Activated CD4-positive, alpha-beta T cell treated with anti-CD3 and anti-CD28 coated beads, Interleukin-2, amount 50 U/mL, for 16 hours (primary cell): ENCODE measurements at places on chromosomes 11 and 22.

DNA sequence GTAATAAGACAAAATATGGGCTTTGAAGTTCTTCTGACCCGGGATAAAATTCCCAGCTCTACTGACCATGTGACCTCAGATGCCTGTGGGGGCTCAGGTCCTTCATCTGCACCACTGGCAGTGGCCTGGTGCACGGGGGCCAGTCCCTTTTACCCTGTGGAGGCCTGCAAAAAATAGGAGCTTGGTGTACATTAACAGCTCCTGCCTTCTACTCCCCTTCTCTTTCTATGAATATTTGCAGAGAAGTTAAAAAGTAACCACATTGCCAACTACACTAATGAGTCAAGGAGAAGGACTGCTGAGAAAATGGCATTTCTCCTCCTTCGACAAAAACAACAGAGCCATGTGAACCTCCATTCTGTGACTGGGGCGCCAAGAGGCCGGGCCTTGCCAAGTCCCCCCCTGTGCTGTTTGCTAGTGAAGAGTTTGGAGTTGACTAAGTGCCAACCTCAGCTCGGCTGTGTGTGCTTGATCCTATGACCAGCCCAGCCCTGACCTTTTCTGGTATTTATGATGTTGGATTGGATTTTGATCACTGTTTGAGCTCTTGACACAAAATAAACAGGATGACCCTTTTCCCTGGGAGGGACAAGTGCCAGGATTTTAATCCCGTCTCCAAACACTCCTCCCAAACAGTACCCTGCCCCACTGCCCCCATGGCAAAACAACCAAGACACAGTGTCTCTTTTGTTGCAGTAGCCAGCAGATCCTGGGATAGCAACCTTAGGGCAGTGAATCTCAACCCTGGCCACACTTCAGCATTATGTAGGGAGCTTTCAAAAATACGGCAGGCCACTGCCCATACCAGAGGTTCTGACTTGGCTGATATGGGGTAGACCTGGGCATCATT is 380.1 kb downstream of the LARGE1 start:
- no peak for DNase-seq

- peak; percentile 93 for DNase-seq
Measured at GRCh38 chr11:6603287-6604080, at the start of the genes ILK and RRP8. Gene ILK, plus strand, starts transcription at chr11:6603774. Its CDS starts 498 bp downstream, at chr11:6604272. Gene RRP8, minus strand, starts transcription at chr11:6603616. Its CDS starts 114 bp downstream, at chr11:6603502.

- DNase-seq: no peak
Measured at GRCh38 chr11:46359953-46360352, 12.7 kb downstream of the DGKZ start.

DNA sequence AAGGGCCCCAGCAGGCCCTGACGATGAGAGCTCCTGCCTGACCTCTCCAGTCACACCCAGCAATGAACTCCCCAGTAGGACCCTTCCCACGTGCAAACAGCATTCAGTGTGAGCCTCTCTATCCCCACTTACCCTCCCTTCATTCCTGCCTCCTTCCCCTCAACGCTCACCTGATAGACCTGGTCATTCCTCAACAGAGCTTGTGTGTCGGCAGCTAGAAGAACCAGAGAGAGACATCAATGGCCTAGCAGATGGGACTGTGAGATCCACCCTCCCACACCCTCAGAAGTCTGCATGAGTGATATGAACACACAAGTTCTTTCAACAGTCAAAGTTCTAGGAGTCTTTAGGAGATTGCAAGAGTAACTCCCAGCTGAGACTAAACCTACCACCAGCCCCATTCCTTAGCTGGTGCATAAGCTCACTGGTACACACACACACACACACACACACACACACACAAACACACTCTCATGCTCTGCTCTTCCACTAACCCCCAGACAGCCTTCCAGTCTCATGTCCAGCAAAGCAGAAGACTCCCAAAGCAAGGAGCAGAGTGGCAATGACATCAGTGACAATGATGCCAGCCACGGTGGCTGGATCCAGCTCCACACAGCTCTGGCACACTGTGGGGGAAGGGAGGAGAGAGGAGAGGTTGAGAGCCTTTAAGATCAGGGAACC is 3.1 kb downstream of the CD3D start:
- no peak for DNase-seq

- DNase-seq: peak; percentile 5
Measured at GRCh38 chr11:78784321-78785061, 209.8 kb upstream of the NARS2 start.

- DNase-seq: no peak
Measured at GRCh38 chr11:61828379-61828628, 204 bp downstream of the FADS2 start.

DNA sequence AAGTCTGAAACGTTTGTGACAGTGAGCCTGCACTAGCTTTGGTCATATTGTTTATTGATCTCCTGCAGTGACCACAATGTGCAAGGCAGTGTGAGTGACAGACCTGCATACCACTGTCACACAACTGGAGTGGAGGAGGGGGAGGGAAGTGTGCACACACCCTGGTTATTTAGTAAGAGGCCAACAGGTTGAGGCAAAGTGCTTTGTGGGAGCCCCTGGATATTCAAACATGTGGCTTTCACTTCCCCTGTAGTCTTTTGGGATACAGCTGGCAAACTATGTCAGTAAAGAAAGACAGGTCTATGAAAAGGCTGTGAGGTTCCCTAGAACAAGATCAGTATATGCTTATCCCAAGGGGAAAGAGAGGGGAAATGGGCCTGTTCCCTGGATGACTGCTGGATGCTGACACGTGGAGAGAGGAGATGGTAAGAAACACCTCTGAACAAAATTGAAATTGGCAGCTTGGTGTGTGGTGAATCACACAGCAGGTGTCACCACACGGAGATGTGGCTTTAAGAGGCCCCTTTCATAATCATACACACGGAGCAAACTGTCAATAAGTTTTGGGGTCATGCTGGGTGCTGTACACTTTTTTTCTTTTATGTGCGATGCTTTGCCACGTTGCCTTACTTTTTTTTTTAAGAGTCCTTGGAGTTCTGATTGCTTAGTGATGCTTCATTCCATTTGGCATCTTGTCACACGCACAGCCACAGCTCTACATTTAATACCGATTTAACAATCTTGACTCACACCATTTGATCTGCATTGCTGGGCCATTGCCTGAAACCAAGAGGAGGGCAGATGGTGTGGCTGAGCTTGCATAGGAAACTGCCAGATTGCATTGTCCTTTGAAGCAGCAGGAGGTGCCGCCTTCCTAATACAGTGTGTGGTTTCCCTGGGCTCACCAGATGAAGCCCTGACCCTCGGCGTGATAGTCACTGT is 11.3 kb downstream of the OSBP2 start:
- peak; percentile 79 for DNase-seq

GRCh38 chr11:78851878-78852586 is 277.4 kb upstream of the NARS2 start:
- DNase-seq: no peak

- DNase-seq: peak; percentile 23
Measured at GRCh38 chr22:39746600-39747262, 146.8 kb downstream of the ENTHD1 start.

DNA sequence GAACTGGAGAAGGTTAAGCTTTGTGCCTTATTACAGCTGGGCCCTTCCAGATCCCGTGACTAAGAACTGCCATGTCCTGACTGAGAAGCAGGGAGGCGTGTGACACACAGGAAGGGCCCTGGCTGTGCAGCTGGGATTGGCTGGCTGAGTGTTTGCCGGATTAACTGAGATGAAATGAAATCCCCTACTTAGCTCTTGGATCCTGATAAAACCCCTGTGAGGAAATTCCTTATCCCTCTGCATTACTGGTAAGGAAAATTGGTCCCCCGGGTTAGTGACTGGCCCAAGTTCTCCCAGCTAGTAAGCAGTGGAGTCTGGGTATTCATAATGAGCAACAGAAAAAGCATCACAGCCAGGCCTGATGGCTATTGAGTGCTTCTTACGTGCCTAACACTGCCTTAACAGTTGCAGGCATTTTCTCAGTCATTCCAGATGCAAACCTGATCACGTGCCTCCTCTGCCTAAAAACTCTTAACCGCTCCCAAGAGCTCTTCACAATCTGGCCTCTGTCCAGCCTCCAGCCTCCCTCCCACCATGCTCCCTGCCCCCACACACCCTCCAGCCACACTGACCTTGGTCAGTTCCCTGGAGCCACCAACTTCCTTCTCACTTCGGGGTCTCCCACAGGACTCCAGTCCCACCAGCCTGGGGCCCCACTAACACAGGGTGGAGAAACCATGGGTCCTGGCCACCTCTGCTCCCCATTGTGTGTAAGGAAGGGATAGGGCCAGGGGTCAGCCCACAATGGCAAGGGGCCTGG is 37.8 kb downstream of the ARRB1 start:
- DNase-seq: no peak

DNA sequence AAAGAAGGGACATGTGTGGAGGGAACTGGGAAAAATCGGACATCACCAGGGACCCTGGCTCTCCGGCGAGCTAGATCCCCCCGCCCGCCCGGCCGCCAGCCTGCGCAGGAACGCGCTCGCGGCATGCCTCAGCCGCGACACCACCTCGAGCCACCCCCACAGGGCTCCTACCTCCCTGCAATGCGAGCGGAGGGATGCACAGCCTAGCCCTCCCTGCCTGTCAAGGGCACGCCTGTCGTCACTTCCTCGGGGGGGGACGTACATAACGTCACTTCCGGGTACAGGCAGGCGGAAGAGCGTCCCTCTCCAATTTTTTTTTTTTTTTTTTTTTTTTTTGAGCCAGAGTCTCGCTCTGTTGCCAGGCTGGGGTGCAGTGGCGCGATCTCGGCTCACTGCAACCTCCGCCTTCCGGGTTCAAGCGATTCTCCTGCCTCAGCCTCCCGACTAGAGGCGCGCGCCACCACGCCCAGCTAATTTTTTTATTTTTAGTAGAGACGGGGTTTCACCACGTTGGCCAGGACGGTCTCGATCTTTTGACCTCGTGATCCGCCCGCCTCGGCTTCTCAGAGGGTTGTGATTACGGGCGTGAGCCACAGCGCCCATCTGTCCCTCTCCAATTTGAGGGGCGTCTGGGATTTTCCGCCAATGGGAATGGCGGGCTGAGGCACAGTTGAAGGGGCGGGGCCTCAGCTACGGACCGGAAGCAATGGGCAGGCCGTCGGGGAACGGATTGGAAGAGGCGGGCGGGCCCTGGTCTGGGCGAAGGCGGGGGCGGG is at the start of gene TXN2:
TSS of gene TXN2 (minus strand) at position 248 of the 776 bp plus-strand sequence. CDS start 803 bp downstream, outside the sequence.
- peak; percentile 97 for DNase-seq

- no peak for DNase-seq
Measured at GRCh38 chr11:79253280-79253679, 187.6 kb downstream of the TENM4 start.

GRCh38 chr11:75350743-75351540 is 519 bp downstream of the ARRB1 start:
- DNase-seq: peak; percentile 31

- no peak for DNase-seq
Measured at GRCh38 chr11:34926831-34927132, 10.4 kb downstream of the PDHX start.

DNA sequence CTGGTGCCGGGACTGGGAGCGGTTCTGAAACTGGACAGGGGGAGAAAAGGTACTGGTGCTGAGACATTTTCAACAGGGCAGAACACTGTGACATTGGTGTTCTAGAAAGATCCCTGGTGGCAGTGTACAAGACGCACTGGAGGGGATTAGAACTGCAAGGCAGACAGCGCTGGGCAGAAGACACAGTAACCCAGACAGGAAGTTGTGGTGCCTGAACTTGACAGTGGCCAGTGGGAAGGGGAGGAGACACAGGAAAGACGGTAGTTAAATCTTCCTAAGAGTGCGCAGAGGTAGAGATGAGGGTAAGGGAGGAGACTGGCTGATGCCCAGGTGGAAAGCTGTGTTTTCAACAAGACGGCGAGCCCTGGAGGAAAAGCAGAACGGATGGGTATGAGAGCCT is 24.5 kb downstream of the FAM227A start:
- no peak for DNase-seq

GRCh38 chr11:1532014-1532586 is 40.0 kb downstream of the DUSP8 start:
- no peak for DNase-seq

- no peak for DNase-seq
Measured at GRCh38 chr22:26038365-26038764, 130.9 kb upstream of the SEZ6L start.

GRCh38 chr22:29203488-29204454 is 1.9 kb upstream of the EMID1 start:
- DNase-seq: no peak

DNA sequence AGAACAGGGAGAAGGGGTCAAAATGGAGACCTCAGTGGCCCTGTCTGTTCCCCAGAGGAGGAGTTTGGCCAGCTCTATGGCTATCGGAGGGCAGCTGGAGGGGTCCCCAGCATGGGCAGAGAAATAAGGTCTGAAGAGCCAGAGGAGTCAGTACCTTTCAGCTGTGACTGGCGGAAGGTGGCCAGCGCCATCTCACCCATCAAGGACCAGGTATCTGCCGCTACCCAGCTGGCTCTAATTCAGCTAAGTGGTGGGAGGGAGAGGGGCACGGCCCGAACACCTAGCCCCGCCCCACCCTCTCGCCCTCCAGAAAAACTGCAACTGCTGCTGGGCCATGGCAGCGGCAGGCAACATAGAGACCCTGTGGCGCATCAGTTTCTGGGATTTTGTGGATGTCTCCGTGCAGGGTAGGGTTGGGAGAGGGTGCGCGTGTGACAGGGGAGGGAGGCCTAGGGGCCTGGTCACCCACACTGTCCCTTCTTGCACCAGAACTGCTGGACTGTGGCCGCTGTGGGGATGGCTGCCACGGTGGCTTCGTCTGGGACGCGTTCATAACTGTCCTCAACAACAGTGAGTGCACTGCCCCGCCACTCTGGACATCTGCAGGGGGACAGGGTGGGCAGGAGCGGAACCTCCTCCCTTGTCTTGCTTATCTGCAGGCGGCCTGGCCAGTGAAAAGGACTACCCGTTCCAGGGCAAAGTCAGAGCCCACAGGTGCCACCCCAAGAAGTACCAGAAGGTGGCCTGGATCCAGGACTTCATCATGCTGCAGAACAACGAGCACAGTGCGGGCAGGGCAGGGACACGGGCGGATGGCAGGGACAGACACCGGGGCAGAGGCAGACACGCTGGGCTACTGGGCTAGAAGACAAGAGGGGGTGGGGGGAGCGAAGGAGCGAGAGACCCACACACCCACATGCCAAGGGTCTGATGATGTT is 2.8 kb downstream of the CTSW start:
- DNase-seq: no peak

- no peak for DNase-seq
Measured at GRCh38 chr11:97638641-97639224, 1248.9 kb downstream of the JRKL start.

DNA sequence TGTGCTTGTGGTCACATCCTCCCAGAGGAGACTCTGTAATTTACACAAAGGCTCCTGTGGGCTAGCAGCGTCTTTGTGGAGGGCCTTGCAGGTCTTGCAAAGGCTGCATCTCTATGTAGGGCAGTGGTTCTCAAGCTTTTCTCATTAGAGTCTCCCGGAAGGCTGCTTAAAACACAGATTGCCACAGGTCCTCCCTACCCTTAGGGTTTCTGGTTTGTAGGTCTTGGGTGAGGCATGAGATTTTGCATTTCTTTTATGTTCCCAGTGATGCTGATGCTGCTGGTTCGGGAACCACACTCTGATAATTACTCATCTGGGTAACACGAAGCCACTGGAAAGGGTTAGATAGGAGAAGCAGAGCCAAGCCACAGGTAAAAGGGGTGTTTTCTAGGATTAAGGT is 151.3 kb upstream of the ZBED5 start:
- DNase-seq: no peak

- DNase-seq: no peak
Measured at GRCh38 chr11:36241497-36241896, 47.7 kb downstream of the COMMD9 start.

- DNase-seq: no peak
Measured at GRCh38 chr11:77141034-77141433, 13.0 kb downstream of the MYO7A start.

- DNase-seq: no peak
Measured at GRCh38 chr11:107696140-107696539, 15.7 kb downstream of the SLN start.

GRCh38 chr11:11611381-11611780 is 10.4 kb downstream of the GALNT18 start:
- no peak for DNase-seq

- DNase-seq: no peak
Measured at GRCh38 chr11:1502168-1502953, 15.8 kb upstream of the MOB2 start.
